HL-60 (cell line): ENCODE measurements at places on chromosomes 6 and 20.
A peak's percentile ranks its signal among the peaks of the same experiment; 100 is the strongest.

- DNase-seq: no peak
Observed at GRCh38 chr6:115485400-115485799, 575.3 kb downstream of the FRK start.

DNA sequence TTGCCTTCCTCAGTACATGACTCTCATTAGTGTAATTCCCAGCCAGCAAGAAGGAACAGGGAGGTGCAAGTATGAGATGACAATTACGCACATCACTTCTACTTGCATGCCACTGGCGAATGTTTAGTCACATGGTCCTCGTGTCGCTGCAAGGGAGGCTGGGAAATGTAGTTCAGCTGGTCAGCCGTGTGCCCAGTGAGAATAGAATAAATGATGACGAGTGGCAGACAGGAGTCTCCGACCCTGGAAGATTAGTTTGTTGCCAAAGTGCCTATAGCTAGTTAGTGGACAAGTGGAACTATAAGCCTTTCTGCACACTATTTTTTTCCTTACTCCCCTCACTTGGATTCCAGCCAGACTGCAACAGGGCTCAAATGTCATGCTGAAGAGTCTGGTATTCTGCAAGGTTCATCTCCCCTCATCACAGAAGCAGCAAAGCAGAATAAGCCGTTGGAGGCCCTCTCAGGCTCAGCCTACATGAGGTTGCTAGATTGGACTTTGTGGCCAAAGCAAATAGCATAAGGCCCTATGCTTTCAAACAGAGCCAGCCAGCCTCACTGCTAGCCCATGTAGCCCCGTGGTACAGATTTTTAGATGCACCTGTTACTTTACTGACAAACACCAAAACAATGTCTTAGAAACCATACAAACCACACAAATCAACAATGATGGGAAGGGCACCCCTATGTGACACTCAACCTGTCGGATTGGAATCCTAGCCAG is 9.7 kb downstream of the LINC00237 start:
- DNase-seq: no peak

DNA sequence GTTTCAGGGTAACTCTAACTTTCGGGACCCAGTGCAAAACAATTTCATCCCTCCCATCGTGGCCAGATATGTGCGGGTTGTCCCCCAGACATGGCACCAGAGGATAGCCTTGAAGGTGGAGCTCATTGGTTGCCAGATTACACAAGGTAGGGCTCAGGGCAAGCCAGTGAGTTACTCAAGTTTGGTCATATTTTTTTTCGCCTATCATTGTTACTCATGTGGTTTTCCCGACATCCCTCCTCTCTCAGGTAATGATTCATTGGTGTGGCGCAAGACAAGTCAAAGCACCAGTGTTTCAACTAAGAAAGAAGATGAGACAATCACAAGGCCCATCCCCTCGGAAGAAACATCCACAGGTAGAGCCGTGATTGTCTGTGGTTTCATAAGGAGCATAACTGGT is 58.2 kb downstream of the DCBLD1 start:
- no peak for DNase-seq

GRCh38 chr6:70398783-70399728 is 14.3 kb upstream of the FAM135A start:
- no peak for DNase-seq

GRCh38 chr6:124978451-124979293 is 16.4 kb downstream of the RNF217 start:
- no peak for DNase-seq

GRCh38 chr6:6221787-6222535 is 98.5 kb downstream of the F13A1 start:
- peak; percentile 33 for DNase-seq
